ENCODE measurements at places on chromosomes 6 and 20.

DNA sequence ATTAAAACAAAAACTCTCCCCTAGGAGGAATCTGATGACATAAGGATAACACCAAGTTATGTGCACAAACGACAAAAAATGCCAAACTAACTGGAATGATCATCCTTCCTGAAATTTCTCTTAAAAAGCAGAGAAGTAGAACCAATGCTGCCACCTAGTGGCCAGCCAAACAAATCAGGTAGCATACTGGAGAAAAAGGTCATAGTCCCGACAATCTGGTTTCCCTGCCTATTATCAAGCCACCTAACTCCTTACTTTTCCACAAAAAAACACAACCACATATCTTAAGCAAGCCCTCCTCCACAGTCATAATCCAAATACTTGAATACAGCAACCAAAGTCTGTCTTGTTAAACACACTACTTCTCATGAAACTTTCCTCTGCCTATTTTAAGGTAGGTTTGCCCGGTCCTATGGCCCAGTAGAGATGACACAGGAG lies 5.3 kb downstream of the OARD1 start:
- no peak for DNase-seq

- no peak for DNase-seq
These were observed 216.8 kb downstream of the LAMA2 start for GRCh38 chr6:129099696-129100095.

- no peak for DNase-seq
These were observed 274.8 kb upstream of the EXOC2 start for GRCh38 chr6:967701-968100.

DNA sequence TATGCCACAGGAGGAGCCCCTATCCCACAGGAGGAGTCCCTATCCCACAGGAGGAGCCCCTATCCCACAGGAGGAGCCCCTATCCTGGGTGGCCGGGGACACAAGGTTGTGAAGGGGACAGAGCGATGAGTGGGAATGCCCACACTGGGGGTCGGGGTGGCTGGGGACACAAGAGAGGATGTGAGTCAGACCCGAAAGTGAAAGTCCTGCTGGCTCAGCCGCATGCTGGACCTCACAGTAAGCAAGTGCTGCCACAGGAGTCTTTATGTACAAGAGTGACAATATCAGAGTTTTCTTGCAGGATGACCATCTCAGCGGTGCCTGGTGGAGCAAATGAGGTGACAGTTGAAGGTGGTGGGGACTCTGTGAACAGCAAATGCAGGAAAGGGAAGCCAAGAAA lies 93.7 kb downstream of the PSMB1 start:
- no peak for DNase-seq

DNA sequence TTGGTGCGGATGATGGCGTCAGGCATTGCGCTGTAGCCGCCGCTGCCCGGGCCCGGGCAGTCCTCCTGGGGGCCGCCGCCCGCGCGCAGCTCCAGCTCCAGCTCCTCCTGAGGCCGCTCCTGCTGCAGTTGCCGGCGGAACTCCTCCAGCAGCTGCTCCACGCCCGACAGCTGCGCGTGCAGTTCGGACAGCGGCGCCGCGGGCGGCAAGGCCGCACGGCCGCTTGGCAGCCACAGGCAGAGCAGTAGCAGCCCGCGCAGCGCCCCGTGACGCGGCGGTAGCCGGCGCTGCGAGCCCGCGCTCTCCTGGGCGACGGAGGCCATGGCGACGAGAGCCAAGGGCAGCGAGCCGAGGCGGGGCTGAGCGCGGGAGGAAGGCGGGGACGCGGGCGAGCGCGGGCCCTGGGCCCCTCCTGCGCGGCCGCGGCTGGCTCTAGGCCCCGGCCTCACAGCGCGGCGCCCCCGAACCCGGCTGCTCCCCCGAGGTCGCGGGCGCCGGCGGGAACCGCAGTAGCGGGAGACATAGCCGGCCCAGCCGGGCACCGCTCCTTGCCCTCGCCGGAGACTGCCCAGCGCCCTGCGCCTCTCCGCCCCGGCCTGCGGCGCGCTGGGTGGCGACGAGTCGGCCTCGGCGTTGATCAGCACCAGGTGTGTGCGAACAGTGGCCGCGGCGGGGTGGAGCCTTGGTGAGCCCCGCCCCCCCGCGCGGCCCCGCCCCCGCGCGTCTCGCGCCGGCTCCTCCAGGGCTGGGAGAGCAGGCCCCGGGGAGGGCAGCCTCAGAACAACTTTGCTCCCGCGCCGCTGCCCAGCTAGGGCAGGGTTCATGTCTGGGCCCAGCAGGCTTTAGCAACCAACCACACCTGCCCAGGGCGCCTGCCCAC lies at the start of gene LRP11:
TSS of gene LRP11 (minus strand) at position 662 of the 880 bp plus-strand sequence. CDS start at position 323, 339 bp downstream.
- DNase-seq: peak; percentile 73

DNA sequence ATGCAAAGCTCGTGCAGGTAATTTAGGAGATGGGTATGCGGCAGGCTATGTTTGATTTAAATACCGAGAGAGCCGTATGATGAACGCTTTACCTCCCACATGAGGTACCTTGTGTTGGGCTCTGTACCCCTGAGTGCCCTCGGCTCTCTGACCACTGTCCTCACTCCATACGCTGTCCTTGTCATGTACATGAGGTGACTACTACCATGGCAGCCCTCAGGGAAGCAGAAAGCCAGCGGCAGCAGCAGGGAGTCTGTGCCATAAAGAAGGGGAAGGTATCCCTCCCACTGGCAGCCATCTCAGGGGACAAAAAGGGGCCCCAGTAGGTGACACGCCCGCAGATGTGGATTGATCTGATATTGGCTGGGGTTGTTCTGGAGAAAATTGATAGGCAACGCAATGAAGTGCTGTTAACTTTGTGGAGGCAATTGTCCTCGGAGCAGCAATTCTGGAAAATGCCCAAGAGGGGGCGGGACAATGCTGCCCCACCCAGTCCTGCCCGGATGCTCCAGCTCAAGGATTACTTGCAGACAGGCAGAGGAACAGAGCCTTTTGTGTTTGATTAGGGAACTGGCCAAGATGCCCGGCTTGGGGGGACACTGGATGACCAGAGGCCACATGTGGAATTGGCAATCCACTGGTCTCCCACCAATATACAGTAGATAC lies 38.0 kb upstream of the HSF2 start:
- no peak for DNase-seq

- DNase-seq: no peak
These were observed 171.3 kb downstream of the COL21A1 start for GRCh38 chr6:56076033-56076432.

DNA sequence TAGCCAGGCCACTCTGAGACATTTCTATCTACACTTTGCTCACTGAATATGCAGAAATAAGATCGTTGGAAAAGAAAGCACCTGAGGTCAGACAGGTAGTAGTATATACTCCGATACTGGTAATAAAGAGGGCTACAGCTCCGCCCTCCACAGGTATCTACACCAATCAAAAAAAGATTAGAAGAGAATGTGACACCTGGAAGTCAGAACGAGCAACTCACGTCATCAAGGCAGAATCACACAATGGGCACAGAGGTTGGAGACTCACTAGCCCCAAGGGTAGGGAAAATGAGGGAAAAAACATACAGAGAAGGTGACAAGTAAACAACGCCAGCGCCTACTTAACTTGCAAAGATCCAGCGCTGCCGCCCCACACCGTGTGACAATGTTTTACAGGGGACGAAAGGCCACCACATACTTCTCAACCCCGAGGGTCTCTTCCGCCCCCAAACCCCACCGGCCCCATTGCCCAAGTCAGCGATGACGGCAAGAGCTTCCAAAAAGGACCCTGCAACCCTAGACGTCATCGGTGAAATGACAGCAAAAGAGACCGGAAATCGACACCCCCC lies 653 bp downstream of the LMBRD1 start:
- DNase-seq: no peak

DNA sequence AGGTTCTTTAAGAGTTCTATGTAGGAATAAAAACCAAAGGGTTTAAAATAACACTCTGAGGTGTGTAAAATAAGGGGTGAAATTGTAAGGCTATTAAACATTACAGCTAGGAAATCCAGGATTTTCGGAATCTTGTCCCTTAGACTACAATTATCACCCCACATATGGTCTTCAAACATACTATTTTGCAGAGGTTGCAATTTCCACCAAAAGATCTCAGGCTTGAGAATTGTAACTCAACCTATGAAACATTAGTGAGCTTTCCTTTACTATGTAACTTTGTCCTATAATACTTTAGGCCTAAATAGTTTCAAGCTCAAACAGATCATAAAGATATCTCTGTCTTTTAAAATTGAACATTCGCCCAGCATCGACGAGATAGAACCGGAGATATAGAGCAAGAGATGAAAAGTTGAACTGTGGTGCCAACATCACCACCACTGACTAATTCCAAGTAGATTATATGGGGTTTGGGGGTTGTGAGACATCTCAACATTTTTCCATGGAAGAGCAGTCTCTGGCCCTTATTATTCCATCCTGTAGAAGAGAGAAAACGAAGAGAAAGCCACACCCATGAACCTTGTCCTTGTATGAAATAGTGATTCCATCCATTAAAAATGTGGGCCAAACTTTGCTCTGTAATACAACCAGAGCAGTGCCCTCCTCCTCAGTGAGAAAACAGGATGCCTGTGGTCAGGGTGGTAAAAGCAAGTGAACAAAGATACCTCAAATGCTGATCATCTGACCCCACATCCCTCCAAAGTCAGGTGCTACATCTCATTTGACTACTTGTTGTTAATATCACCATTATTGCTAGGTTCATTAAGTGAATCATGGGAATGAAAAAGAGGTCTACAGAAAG lies 284.5 kb upstream of the GJE1 start:
- DNase-seq: no peak

Data from left renal pelvis (tissue), 4 donors.